ENCODE measurements at places on chromosomes 4 and X.

DNA sequence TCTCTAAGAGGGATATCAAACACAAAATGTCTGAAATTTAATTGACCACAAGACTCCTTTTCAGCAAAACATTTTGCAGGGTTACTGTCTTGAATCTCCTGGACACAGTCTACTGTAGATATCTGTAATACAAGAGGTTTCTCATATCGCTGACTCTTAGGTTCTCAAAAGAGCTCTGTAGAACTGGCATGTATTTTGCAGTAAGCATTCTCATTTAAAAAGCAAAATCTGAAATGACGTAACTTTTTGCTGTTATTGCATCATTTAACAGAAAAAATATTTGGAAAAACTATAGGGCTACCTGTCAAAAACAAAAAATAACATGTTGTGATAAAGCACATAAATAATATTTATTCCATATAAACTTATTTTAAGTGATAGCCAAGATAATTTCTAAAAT, 114.2 kb downstream of the CDS1 start:
- DNase-seq = no peak

GRCh38 chr4:167421201-167421600, 186.9 kb upstream of the SPOCK3 start:
- no peak for DNase-seq

- no peak for DNase-seq
Measured at GRCh38 chr4:98448908-98449307, 187.7 kb downstream of the RAP1GDS1 start.

GRCh38 chr4:12583275-12583674, 900.9 kb downstream of the RAB28 start:
- DNase-seq = no peak

DNA sequence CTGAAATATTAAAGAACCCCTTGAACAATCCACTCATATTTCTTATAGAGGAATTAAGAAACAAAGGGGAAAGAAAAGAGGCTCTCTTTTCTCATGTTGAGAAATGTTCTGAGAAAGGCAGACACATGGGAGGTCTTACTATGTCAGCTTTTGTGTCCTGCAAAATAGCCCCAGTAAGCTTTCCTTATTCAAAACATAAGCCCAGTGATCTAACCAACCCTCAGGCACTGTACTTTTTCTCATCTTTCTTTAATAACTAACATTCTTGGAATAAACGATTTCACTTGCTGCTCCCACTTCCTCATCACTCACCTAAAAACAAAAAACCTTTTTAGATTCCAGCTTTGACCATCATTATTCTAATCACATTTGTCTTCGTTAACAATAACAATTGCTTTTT, 115.9 kb downstream of the GLRA3 start:
- DNase-seq = no peak

Measured in frontal cortex (tissue), 4 donors.